Fibroblast of lung (primary cell): ENCODE measurements at places on chromosomes 2 and 18. TPM values are rescaled to one million over a fixed set of nuclear protein-coding genes. Genes with fewer than 3 reads are reported as not detected.

Gene EMILIN1
- total RNA-seq, result 187 and 251 TPM in 2 replicates

- no peaks in the 10 kb centered on the region for H3K4me1 ChIP-seq
- DNase-seq, result no peak
- H3K27me3 ChIP-seq, result peaks cover 2% of the 10 kb centered on the region
- H3K36me3 ChIP-seq, result no peaks in the 10 kb centered on the region
Measured at GRCh38 chr2:182831101-182831500, 35.3 kb downstream of the FRZB start.

Gene ADAM23
- 2.3 and 3.1 TPM in 2 replicates for total RNA-seq

GRCh38 chr2:25054720-25055119 is 12.8 kb downstream of the EFR3B start:
- no peak overlapping the region for H3K27ac ChIP-seq
- H3K36me3 ChIP-seq, result no peaks in the 10 kb centered on the region
- no peaks in the 10 kb centered on the region for H3K27me3 ChIP-seq
- H3K4me1 ChIP-seq, result no peaks in the 10 kb centered on the region
- DNase-seq, result no peak

Gene FSHR
- total RNA-seq, result under 0.01 TPM in 1 of 2 replicates, not detected in the other
